ENCODE measurements at places on chromosomes 16 and 17.

DNA sequence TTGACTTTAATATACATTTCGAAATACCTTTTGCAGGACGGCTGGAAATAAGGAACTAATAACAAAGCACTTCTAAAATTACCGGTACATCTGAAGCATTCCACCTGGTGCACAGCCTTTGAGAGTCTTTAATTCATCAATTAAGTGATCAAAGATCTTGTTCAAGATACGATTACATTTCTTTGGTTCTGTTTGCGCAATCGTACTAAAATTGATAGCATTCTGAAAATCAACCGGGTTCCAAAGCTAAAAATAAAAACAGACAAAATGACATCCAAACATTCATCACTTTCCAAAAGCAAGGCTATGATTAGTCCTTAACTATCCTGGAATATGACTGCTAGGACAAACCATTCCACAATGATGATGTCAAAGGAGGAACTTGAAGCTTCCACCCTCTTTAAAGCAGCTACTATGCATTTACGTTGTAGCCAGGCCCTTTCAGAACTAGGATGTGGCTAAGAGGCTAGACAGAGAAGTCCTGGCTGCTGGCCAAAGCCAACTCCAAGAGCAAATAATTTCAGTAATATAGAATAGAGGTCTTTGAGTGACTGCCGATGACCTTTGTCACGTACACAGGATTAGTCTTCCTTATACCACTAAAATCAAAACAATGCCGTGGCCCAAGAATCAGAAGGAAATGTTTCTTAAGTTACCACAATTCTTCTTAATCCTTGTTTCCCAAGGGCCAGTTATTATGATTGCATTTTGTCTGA is 299.8 kb upstream of the PSMD7 start:
- DNase-seq: no peak

DNA sequence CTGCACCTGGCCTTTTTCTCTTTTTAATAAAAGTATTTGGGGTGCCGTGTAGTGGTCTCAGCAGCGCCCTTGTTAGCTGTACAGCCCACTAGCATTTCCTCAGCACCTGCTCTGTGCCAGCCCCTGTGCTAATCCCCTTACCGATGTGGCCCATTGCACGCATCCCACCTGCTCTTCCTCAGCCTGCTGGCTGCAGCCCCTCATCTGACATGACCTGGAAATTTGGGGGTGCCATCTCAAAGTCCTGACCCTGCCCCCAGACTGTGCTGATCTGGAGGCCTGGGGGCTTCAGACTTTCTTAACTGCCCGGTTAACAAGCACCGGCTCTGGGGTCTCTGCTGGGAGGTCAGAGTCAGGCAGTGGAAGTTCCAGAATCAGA is 10.4 kb downstream of the GPRC5C start:
- no peak for DNase-seq

GRCh38 chr17:12693640-12694039 is 27.9 kb downstream of the MYOCD start:
- no peak for DNase-seq

DNA sequence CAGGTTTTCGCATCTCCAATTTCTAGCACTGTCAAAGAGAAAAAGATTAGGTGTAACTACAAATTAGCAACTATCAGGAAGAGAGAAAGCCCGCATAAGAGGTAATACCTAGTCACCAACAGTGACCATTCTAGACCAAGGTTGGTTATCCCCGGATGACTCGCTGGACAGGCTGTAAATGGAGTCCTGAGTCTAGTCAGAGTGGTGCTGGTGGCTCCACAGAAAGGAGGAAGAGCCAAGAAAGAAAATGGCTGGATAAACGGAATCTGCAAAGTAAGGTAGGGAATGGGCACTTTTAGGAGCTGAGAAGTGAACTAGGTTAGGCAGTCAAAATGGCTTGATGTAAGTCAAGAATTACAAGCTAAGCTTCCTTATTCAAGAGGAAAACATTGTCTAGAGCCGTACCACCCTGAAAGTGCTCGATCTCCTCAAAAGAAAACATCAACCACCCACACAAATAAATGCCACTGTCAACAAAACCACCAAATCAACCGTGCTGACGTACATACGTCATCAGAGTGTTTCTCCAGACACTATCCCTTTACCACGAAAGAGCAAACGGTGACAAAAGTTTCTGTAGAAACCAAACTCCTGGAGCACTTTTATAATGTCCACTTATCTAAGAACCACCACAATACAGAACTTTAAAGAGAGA is 2.2 kb downstream of the GSPT1 start:
- DNase-seq: no peak

GRCh38 chr17:1627982-1628855 is at the start of gene SLC43A2:
TSS of gene SLC43A2 (minus strand) at chr17:1628834. CDS start at chr17:1627874, 960 bp downstream.
- peak; percentile 41 for DNase-seq

GRCh38 chr17:34756637-34757021 is 177.2 kb downstream of the TMEM132E start:
- DNase-seq: no peak

- DNase-seq: no peak
Measured at GRCh38 chr17:76262732-76263344, 2.3 kb upstream of the UBALD2 start.

DNA sequence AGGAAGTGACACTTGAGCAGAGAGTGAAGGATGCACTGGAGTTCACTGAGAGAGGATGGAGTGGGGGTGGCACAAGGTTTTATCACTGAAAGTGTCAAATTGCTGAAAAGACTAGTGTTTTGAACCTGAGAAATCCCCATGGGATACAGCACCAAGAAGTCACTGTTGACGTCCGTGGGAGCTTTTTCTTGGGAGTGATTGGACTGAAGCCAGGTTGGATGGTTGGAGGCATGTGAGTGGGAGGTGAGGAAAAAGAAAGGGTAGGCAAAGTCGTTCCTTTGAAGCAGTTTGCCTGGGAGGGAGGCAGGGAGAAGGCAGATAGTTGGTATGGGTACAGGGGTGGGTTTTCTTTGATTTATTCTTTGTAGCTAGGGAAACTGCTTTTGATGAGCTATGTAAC is 39.9 kb upstream of the SDK2 start:
- no peak for DNase-seq

GRCh38 chr16:8892101-8892575 is 10.0 kb downstream of the LITAFD start:
- DNase-seq: no peak

- no peak for DNase-seq
Measured at GRCh38 chr16:50721549-50722404, 20.1 kb upstream of the CYLD start.

DNA sequence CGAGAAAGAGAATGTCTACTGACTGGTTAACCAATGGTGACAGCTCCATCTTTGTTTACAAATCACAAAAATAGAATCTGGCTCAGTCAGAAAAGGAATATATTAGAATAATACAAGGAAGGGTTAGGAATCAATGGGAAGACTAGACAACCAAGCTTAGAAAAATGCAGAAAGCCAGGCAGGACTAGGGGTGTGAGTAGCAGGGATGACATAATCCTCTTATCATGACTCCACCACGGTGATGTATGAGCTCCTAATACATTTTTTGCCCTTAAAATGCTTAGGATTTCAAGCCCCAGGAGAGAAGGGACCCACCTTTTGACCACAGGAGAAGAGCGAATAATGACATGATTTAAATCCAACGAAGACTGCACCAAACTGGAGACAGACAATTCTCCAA is 252.3 kb downstream of the CHD9NB start:
- DNase-seq: no peak

GRCh38 chr16:49757559-49758069 is 98.3 kb downstream of the ZNF423 start:
- DNase-seq: no peak
